Panc1 (cell line): ENCODE measurements at places on chromosomes 6 and 20. TPM values are rescaled to one million over a fixed set of nuclear protein-coding genes. Genes with fewer than 3 reads are reported as not detected.

Gene BMP2
- total RNA-seq: 0.23 TPM

GRCh38 chr20:63850689-63851547 lies 10.4 kb upstream of the ABHD16B start:
- no peak overlapping the region for H3K4me3 ChIP-seq
- DNase-seq: no peak
- H3K27ac ChIP-seq: no peak overlapping the region
- H3K27me3 ChIP-seq: no peaks in the 10 kb centered on the region

- no peak for DNase-seq
- no peaks in the 10 kb centered on the region; the same call in 1 of the 2 replicates for H3K27me3 ChIP-seq
- no peak overlapping the region for H3K27ac ChIP-seq
- no peaks in the 10 kb centered on the region; the same call in 1 of the 2 replicates for H3K4me1 ChIP-seq
Measured at GRCh38 chr6:158674342-158675131, 24.7 kb downstream of the SYTL3 start.

Gene APCDD1L
- total RNA-seq: 0.62 TPM

DNA sequence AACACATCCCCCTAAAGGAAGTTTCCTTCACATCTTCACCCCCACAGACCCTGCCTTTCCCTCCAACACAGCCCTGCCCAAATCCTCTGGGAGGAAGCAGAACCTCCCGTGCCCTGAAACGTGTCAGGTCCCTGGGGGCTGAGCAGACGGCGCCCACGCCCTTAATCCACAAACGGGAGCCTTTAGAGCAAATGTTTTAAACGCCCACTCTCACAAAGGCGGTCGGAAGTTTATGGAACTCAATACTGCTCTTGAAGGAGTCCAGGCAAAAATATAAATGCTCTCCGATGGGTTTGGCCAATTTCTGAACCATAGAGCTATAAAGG lies 237.1 kb upstream of the AFDN start:
- H3K27me3 ChIP-seq: no peaks in the 10 kb centered on the region
- H3K27ac ChIP-seq: no peak overlapping the region
- H3K36me3 ChIP-seq: no peaks in the 10 kb centered on the region
- DNase-seq: no peak
- H3K4me1 ChIP-seq: peaks cover 3% of the 10 kb centered on the region; the same call in 1 of the 2 replicates
- H3K4me3 ChIP-seq: no peak overlapping the region

Gene PRRT1
- 1.3 TPM for total RNA-seq

Gene ADGRF4
- 0.10 TPM for total RNA-seq

Gene NFATC2
- 10.6 TPM for total RNA-seq

GRCh38 chr20:10438217-10438616 lies 3.1 kb downstream of the SLX4IP start:
- no peak overlapping the region for H3K27ac ChIP-seq
- peaks cover 5% of the 10 kb centered on the region; the same call in 1 of the 2 replicates for H3K4me1 ChIP-seq
- no peaks in the 10 kb centered on the region for H3K27me3 ChIP-seq
- H3K4me3 ChIP-seq: no peak overlapping the region
- peaks cover 3% of the 10 kb centered on the region; the same call in 1 of the 2 replicates for H3K36me3 ChIP-seq
- DNase-seq: no peak

Gene OPRL1
- 3.9 TPM for total RNA-seq

GRCh38 chr20:5731753-5732366 lies 18.3 kb upstream of the SHLD1 start:
- H3K4me3 ChIP-seq: no peak overlapping the region
- no peaks in the 10 kb centered on the region for H3K4me1 ChIP-seq
- no peak for DNase-seq
- H3K36me3 ChIP-seq: no peaks in the 10 kb centered on the region
- no peak overlapping the region for H3K27ac ChIP-seq

DNA sequence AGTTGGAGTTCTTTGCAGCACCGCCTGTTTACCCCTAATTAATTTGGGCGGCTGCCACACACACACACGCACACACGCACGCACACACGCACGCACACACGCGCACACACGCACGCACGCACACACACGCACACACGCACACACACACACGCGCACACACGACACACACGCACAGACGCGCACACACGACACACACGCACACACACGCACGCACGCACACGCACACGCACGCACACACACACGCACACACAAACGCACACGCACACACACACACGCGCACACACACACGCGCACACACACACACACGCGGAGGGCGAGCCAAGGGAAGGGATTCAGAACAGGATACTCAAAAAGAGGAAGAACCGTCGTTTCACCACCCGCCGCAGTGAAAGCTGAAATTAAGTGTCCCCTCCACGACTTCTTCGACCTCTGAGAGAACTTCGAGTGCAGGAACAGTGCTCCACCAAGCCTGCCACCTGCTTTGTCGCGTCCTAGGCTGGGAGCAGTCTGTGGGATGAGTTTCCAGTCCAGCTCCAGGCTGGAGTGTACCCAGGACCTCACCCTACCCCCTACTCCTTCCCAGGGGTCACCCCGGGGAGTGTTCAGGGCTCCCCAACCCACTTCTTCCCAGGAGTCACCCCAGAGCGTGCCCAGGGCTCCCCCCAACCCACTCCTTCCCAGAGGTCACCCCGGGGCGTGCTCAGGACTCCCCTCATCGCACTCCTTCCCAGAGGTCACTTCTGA lies 1.1 kb downstream of the RNASET2 start:
- H3K27me3 ChIP-seq: no peaks in the 10 kb centered on the region
- peaks cover 7% of the 10 kb centered on the region for H3K4me1 ChIP-seq
- H3K4me3 ChIP-seq: peak overlapping the region; percentile 65
- no peaks in the 10 kb centered on the region for H3K36me3 ChIP-seq

DNA sequence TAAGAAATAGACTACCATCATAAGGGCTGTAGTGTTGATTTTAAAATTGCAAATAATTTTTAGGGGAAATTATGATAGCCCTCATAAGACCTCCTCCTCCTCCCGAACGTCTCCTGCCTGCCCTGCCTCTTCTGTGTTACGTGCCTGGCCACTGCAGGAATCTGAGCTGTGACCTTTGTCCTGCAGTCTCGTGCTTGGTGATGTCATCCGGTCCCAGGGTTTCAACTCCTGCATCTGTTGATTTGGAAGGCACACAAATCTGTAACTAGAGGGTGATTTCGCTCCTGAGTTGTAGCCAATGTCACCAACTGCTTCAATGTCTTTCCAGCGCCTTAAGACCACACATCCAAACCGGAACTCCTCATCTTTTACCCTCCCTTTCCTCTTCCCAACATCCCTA lies 163.2 kb downstream of the AIG1 start:
- H3K27ac ChIP-seq: no peak overlapping the region
- no peaks in the 10 kb centered on the region for H3K27me3 ChIP-seq
- H3K4me1 ChIP-seq: no peaks in the 10 kb centered on the region
- H3K4me3 ChIP-seq: no peak overlapping the region
- DNase-seq: no peak
